NCI-H1417 (cell line): ENCODE measurements at places on chromosomes 16 and 17.

DNA sequence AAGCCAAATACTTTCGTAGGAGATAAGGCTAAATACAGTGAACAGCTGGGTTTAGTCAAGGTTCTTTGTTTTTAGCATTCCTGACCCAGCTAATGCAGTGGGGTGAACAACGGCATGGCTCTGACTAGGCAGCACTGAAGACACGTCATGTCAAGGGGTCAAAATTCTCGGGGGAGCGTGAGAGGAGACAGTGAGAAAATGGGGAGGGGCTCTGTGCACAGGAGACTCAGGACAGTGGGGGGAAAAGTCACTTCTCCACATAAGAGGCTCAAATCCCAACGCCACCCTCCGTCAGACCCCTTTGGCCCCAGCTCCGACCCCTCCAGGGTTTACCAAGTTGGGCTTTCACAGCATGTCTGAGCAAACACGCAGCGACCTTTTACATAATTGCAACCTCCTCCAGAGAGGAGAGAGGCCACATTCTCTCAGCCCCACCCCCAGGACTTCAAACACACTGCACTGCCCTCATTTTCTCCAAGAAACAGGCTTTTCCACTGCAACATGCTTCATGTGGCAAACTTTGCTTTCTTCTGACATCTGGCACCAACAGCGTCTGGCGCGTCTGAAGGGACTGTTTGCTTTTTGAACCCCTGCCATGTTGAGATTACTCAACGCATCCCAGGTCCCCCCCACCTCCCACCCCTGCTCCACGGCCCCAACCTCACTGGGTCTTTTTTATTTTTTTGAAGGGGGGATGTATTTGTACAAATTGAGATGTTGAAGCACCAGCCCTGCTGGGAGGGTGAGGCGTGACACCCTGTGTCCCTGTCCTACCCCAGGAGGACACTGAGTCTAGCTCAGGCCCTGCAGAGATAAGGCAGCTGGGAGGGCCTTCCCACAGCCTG lies 30.0 kb downstream of the AXIN2 start:
- no peak for DNase-seq

- DNase-seq: no peak
Observed at GRCh38 chr17:60901242-60901641, 223.6 kb downstream of the BCAS3 start.

GRCh38 chr16:75443298-75443697 lies 10.0 kb upstream of the CFDP1 start:
- DNase-seq: no peak

- no peak for DNase-seq
Observed at GRCh38 chr17:44269535-44270240, 1.8 kb upstream of the SLC4A1 start.

DNA sequence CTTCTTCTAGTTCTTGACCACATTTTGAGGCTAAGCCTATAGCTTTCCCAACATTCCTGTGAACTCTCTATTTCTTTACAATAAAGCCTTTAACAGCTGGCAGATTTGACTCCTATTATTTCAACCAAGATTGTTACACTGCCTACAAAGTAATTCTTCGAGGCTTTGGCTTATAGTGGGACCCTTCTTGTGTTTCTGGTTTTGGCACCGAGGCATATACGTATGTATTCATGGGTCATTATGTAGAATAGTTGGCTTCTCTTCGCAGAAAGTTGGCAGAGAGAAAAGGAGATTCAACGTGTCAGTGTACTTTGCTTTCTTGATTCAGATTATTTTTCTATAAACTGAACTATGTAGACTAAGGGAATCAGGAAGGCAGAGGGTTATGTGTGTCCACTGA lies 102.2 kb downstream of the ABCA8 start:
- no peak for DNase-seq

DNA sequence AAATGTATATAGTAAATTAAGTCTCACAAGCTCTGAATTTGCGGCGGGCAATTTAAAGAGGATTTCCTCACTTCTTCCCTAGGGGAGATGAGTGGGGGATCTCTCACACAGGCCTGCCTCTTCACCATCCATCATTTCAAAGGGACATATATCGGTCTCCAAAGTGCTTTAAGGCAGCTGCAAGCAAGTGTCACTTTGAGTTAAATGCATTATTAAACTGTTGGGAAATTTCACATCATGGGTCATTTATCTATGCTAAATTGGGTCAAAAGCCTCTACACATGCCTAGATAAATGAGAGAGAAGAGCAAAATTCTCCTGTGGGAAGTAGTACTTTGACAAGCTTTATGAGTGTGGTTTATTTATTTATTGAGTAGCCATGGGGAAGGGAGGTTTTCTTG lies 1106.1 kb upstream of the GOT2 start:
- no peak for DNase-seq

GRCh38 chr16:88312732-88313131 lies 70.0 kb upstream of the ZNF469 start:
- DNase-seq: no peak

GRCh38 chr17:39813631-39814030 lies 50.5 kb downstream of the IKZF3 start:
- DNase-seq: no peak

DNA sequence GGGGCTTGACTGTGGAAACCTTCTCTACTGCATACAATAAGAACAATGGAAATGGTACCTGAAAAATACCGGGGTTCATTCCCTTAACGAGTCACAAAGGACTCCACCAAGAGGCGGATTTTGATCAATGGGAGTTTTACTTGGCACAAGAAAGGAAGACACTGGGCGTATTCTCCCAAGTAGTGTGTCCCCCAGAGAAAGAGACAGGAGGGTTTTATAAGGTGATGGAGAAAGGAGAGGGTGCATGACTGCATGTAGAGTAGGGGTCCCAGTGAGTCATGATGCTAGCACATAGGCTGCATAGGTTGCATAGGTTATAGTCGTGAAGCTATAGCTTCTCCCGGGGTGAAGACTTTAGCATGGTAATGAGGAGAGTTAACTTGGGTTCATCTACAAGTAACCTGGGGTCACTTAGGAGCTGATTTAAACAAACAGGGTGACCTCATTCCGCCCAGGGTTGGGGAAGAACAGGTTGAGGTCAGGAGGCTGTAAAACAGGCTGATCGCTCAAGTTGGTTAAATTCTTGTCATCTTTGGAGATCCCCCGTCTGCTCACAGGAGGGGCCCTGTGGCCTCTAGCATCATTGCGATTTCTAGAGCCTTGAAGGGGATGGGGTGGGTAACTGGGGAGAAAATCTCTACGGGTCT lies 1.5 kb downstream of the MPV17L start:
- no peak for DNase-seq

- peak; percentile 58 for DNase-seq
Observed at GRCh38 chr16:84294531-84295142, at the start of gene WFDC1. WFDC1 (plus strand) TSS chr16:84294878; CDS start chr16:84294972, 94 bp downstream.

- DNase-seq: no peak
Observed at GRCh38 chr17:6995500-6996255, at the start of gene ALOX12. ALOX12 (plus strand) TSS chr17:6996049; CDS start chr17:6996118, 69 bp downstream.
